ENCODE measurements at places on chromosomes 4 and X.

GRCh38 chr4:37584071-37584470, 102.1 kb downstream of the RELL1 start:
- DNase-seq = no peak

GRCh38 chr4:82957045-82957444, 53.6 kb downstream of the LIN54 start:
- DNase-seq = no peak

DNA sequence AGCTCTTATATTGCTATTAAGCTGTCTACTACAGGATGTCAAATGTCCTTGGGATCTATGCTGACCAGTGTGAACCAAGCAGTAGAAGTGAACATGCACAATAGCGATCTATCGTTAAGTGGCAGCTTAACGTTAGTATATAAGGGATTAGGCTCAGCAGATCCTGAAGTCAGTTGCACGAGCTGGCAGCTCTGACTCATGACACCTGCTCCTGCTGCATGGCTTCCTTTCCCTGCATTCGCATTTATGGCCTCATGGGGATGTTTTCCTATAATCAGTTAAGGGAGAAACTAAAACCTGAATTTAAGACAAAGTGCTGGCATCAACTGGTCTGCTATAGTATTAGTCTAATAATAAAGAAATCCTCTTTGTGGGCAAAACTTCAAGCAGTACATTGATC, 12.7 kb upstream of the MCUB start:
- DNase-seq = no peak

DNA sequence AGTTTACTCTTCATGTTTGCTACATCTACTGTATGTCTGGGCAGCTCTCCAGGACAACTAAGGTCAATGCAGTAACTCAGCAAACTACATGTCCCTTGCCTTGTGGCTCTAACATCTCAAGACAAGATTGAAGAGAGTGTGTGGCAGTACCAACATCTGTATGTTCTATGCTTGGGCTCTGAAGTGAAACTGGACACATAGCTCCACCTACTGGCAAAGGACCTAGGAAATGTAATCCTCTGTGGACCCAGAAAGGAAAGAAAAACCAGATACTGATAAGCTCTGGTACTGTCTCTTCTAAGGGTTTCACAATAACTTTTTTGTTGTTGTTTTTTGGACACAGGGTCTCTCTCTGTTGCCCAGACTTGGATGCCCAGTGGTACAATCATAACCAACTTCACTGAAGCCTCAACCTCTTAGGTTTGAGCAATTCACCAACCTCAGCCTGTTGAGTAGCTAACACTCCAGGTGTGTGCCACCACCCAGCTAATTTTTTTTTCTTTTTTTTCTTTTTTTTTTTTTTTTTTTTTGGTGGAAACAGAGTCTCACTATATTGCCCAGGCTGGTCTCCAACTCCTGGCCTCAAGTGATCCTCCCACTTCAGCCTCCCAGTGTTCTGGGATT, 64.1 kb downstream of the QDPR start:
- DNase-seq = peak; percentile 32

- no peak for DNase-seq
Observed at GRCh38 chr4:95204873-95205272, 343.9 kb downstream of the UNC5C start.

GRCh38 chr4:115770046-115770543, 656.7 kb upstream of the NDST4 start:
- DNase-seq = no peak

DNA sequence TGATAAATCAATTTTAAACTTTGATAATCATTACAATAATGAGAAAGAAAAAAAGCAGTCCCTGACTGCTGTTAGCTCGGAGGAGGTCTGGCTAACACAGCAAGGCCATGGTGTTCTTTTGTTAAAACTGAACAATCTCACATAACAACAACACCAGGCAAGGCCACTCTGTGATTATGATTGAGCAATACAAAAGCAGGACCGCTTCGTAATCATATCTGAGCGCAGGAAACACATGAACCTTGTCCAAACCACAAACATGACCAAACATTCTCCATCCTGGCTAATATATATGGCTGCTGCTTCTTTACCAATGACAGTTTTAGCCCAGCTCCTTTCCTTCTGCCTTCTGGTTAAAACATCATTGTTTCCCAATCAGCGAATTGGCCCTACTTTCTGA, 76.8 kb upstream of the DDX53 start:
- DNase-seq = no peak

DNA sequence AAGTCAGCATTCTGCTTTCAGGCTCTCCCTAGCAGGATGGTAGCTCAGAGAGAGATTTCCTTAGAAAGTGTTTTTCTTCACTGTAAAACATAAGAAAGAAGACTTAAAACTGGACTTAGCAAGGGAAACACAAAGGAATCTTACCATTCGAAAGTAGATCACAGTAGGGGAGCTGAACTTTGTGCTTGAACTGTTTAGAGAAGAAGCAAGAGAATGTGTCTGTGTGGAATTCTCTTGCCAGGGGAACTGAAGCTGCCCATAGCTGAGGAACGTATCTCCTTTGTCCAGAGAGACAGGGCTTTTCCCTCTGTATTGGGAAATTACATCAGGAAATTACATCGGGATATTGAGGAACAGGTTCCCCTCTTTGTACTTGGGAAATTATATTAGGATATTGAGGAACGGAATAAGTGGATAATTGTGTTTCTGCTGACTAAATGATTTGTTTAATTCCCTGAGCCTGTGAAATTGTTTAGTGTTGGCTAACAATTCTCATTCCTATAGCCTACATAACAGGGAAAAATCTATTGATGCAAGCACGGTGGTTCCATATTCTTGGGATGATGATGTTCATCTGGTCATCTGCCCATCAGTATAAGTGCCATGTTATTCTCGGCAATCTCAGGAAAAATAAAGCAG, 21.2 kb downstream of the SRD5A3 start:
- DNase-seq = no peak

DNA sequence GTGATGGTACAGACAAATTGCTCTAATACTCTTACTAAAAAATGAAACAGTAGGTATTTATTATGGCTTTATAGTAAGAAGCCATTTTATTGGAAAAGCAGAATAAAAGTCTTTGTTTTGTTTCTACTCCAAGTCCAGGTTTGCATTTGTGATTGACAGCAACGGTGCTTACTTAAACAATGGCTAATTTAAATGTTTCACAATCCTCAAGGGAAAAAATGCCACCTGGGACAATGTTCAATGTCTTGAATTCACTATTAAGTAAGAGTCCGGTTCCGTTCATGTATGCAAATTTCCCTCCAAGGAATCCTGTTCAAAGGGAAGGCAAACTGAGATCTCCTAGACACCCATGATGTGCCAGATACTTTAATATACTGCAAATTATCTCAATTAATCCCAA, 123.6 kb downstream of the RBM47 start:
- no peak for DNase-seq

DNA sequence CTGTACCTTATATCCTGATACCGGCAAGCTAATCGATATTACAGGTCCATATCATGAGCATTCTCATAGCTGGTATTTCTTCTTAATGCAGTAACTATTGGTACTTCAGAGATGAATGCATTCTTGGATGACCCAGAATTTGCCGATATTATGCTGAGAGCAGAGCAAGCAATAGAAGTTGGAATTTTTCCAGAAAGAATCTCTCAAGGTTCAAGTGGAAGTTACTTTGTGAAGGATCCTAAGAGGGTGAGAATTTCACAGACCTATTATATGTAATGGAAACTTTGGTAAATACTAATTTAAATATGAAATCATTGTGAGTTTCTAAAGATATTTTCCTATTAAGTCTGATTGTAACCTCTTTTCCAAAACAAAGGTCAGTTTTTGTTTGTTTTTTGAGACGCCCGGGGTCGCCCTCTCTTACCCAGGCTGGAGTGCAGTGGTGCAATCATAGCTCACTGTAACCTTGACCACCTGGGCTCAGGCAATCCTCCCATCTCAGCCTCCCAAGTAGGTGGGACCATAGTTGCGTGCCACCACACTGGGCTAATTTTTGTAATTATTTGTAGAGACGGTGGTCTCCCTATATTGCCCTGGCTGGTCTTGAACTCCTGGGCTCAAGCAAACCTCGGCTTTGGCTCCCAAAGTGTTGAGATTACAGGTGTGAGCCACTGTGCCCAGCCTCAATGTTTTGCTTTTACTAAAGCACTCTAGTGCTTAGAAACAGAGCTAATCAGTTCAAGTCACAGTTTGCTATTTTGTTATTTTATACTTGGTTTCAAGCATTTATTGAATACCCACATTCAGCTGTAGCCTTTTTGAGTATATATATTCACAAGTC, 18.6 kb downstream of the PI4K2B start:
- no peak for DNase-seq

- DNase-seq = no peak
Observed at GRCh38 chr4:127993151-127993550, 27.9 kb downstream of the ABHD18 start.

DNA sequence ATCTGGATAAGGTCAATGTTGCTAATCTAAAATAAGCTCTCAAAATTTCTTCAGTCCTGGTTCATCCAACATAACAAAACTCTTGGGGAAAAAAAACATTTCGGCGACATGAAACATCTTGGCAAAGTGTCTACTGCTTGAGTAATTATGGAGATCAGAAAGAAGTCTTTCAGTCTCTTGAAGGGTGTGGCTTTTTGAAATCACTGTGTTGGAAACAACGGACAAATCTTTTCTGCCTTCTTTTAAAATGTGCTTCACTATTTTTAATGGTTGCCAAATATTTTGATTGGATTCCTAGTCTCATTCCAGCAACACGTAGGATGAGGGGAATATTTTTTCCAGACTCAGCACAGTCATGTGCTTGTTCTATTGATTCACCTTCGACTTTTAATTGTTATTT, 138.6 kb downstream of the KLHL8 start:
- no peak for DNase-seq

GRCh38 chrX:134935276-134935675, 55.5 kb upstream of the SMIM10 start:
- DNase-seq = no peak

DNA sequence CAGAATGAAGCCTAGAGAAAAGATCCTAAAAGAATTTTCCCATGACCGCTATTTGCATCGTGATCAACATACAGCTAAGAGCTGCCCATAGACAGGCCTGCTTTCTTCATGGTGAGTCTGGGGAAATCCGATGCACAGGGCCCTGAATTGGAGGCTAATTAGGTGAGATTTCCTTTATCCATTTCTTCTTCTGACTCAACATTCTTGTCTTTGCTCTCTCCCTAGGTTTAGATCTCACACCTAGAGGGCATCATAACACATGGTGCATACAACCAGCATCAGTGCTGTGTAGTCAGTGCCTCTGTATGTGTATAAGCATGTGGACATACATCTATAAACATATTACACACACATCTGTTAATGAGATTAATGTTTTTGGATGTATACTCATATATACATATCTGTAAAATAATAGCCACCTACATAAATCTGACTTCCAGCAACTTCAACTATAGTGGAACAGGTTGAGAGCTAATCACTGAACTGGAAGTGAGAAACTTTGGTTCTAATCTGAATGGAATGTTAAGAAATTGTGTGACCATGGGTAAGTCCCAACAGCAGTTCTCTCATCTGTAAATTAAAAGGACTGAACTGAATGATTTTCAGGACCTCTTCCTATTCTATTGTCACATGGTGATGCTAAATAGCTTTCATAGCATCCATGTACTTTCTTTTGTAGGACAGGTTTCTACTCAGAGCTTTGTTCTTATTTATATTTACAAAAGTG, 17.5 kb downstream of the GATB start:
- DNase-seq = no peak

- DNase-seq = no peak
Observed at GRCh38 chr4:88745581-88746163, 48.0 kb upstream of the NAP1L5 start.

DNA sequence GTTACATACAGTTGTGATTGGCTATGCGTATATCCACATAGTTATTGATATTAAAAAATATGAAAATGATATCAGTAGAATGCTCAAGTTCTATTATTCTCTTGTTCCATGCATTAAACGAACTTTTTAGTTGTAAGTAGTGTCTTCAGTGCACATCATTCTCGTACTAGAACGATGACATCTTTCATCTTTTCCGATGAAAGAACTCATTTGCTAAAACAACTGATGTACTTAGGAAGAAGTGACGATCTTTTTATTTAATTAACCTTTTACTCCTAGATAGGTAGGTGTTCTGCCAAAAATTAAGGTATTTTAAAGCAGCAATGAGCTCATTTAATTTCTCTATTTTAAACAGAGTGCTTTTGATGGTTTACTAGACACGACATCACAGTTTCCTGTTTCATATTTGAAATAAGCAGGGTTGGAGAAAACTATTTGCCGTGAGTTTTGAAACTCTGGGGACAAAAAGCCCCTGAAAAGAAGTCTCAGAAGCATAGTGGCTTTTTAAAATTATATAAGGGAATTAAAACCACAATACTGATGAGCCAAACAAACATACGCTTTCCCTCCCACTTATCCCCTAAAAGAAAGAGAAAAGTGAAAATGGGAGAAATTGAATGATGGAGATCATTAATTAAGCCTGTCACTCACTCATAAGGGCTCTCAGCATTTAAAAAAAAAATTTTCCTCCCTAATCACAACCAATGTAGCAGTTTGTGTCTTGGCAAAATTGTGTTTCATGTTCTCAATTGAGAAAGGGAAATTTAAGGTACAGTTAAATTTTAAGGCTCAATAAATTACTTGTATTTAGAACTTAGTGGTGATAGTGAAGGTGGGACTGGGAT, 25.6 kb downstream of the SPRY1 start:
- DNase-seq = no peak

- DNase-seq = no peak
Observed at GRCh38 chr4:168565130-168565529, 68.3 kb downstream of the PALLD start.

GRCh38 chr4:94653095-94653649, 104.6 kb upstream of the BMPR1B start:
- no peak for DNase-seq

DNA sequence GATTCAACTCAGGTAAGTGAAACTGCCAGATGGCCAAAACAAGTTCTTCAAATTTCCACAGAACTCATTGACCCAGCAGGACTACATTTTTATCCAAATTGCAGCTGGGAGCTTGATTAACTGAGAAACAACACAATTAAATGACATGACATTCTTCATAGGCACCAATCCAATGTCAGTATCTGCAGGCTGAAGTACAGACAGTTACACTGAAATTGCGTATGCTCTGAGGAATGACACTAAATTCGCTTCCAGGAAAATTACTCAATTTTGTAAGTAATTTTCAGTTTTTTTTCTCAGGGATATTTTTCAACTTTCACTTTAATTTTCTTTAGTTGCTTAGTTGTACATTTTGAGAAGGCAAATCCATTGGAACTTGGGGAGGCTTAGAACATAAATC, 4.5 kb downstream of the C1GALT1C1 start:
- DNase-seq = no peak

DNA sequence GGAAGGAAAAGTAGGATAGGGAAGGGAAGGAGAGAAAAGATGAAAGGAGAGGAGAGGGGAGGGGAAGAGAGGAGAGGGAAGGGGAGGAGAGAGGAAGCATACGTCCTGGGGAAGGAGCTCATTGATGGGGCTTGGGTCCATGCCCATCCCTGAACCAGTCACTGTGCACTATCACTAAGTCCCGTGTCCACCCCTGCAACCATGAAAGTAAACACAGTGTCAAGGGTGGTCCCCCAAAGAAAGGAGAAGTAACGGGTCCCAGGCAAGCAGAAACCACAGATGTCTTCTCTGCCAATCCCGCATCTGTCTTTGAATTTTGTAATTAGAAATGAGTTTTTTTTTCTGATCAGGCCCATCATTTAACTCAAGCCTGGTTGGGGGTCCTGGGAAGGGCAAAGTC, 55.2 kb downstream of the LGI2 start:
- DNase-seq = no peak

Data from left renal cortex interstitium (tissue), 4 donors.